ENCODE measurements at places on chromosomes 2 and 18.

DNA sequence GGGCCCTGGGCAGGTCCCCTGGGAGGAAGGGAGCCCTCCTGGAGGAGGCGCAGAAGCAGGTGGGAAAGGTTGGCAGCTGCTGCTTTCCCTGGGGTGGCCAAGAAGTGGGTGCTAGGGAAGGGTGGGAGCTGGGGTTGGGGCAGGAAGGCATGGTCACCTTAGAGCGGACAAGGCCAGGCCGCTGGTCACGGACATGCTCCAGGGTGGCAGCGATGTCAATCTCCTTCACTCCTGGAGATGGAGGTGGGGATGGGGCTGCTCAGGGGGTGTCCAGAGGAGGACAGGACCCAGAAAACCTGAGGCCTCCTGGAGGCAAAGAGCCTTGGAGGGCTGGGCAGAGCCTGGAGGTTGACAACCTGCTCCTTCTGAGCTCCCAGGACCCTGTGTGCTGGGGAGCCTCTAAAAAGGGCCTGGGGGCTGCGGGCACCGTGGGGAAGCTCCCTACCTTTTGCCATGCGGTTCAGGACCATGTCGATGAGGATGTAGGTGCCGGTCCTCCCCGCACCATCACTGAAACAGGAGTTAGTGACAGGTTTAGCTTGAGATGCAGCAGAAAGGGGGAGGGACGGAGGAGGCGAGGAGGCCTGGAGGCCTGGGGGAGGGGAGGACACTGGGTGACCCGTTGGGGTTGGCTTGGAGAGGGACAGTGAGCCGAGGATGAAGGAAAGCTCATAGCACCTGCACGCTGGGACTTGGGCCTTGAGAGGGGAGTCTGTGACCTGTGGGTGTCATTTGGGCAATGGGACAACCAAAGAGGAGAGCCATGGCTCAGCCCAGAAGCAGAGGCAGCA, 11.4 kb downstream of the DNAJB2 start:
- no peak for DNase-seq

- DNase-seq, result no peak
These were observed 4.4 kb downstream of the NEB start for GRCh38 chr2:151729837-151730236.

GRCh38 chr2:233241803-233242202, 9.7 kb upstream of the ATG16L1 start:
- DNase-seq, result no peak

- DNase-seq, result no peak
These were observed 35.4 kb upstream of the ARMC9 start for GRCh38 chr2:231163011-231163410.

DNA sequence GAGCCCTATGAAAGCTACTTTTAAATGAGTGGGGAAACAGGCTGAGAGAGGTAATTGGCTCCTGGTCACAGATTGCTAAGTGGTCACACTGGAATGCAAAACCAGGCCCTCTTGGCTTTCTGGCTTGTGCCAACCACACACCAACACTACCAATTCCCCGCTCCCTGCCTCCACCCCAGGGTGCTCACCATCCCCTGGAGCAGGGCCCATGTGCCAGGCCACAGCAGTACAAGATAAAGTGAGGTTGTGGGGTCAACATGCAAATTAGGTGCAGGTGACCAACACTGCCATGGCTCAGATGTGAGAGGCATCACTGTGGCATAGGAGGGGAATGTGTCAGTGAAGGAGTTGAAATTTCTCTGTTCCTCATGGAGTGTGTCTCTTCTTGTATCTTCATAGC, 312.5 kb downstream of the MYCN start:
- no peak for DNase-seq

- DNase-seq, result no peak
These were observed 86.0 kb downstream of the DTNB start for GRCh38 chr2:25587361-25587760.

- no peak for DNase-seq
These were observed 42.5 kb downstream of the COPS8 start for GRCh38 chr2:237128026-237128703.

GRCh38 chr18:46942646-46943045, 25.2 kb downstream of the KATNAL2 start:
- no peak for DNase-seq

- no peak for DNase-seq
These were observed 49.9 kb upstream of the CXCR4 start for GRCh38 chr2:136167721-136168475.

GRCh38 chr2:237330541-237330940, 83.4 kb downstream of the COL6A3 start:
- no peak for DNase-seq

- no peak for DNase-seq
These were observed 160.1 kb downstream of the PARD3B start for GRCh38 chr2:204705243-204705932.

DNA sequence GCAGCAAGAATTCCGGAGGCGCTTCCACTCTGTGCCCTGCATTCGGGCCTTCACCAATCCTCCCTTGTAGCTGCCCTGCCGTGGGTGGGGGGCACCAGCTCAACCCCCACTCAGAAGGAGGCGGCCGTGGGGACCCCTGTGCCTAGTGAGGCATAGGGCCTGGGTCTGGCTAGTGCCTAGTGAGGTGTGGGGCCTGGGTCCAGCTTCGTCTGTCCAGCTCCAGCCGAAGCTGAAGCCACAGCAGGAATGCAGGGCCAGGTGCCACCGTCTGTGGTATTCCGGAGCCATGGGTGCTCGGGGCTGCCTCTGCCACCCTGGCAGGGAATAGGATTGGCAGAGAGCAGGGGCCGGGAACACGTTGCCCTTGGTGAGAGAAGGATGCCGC, 12.3 kb downstream of the ODC1 start:
- no peak for DNase-seq

GRCh38 chr2:45120546-45120945, 111.3 kb upstream of the SIX2 start:
- DNase-seq, result no peak

DNA sequence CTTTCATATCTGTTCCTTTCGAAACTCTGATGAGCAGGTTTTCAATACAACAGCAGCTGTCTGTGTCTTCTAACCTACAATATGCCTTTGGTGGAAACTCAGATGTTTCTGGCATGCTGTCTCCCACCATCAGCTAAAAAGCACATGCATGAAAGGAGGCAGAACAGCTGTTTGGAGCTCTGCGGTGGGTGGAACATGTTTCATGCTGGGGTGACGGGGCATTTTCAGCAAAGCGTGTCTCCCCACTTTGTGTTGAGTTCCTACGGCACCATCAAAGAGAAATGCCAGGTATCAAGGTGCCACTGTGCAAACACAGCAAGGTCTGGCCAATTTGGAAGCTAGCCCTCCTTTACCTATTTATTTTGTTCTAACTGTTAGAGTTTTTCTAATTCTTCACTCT, 290.1 kb downstream of the CLIP4 start:
- DNase-seq, result no peak

DNA sequence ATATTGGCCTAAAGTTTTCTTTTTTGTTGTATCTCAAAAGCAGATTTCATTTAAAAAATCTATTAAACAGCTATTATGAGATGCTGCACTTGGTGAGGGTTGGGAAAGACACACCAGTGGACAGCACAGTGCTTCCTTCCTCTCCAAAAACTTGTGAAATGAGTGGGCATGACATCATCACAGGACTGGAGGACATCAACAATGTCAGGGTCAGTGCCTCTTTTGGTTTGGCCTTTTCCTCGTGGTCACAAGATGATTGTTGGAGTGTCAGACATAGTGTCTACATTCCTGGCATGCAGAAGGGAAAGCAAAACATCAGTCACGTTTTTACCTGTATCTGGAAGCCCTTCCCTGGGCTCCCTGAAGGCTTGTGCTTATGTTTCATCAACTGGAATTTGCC, 49.6 kb downstream of the IL1R2 start:
- DNase-seq, result no peak

DNA sequence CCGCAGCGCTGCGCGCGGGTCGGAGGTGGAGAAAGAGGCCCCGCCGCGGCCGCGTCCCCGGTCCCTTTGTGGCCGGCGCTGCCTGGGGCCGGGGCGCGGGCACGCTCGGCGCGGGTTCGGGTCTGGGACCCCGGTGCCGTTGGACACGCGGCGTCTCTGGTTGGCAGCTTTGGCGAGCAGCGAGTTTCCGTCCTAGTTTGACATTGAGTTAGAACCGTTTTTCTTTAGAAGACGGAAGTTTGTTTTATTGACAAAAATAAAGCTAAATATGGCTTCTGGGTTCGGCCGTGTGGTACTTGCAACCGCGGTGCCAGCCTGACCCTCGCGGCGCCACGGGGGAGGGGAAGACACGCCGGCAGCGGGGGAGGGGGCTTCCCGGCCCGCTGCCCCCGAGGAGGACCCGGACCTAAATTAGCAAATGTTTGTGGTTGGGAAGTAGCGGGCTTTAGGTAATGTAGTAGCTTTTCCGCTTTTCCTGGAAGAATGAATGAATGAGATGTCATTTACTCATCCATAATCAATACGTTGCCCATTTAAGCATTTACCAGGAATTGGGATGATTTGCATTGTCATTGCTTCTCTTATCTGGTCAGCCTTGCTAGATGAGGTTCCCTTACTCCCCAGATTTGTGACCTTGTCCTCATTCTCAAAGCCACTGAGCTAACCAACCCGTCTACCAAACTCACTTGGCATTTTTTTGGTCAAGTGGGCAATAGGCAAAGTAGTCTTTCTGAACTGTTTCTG, 530 bp downstream of the GALNT1 start:
- DNase-seq, result no peak

GRCh38 chr2:205864491-205864890, 182.2 kb downstream of the NRP2 start:
- no peak for DNase-seq

DNA sequence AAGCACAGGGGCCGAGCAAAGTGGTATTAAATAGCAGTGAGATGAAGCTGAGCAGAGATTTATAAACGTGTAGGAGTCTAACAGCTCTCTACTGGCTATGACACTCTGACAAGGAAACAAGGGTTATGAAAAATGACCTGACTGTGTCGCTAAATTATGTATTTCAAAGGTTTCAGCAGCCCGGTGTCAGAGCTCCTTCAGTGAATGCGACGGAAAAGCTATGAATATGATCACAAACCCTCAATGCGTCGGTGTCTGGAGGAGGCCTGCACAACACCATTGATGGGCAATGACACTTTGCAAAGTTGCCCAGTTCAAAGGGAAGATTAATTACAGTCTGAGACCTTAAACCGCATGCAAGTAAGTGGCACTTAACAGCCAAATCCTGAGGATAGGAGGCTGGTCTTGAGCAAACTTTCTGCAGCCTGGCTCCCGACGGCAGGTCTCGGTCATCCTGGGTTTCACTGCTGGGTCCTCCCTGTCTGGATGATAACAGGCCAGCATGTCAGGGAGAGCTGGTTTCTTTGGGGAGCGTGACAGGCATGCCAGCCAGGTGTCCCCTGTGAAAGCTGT, 615.1 kb upstream of the SALL3 start:
- DNase-seq, result no peak

- DNase-seq, result no peak
These were observed 198.0 kb downstream of the ANKRD30B start for GRCh38 chr18:14945984-14946383.

- no peak for DNase-seq
These were observed 321.6 kb upstream of the RND3 start for GRCh38 chr2:150809103-150809502.

GRCh38 chr2:95728878-95729596, 137.2 kb downstream of the TRIM43 start:
- peak; percentile 93 for DNase-seq

DNA sequence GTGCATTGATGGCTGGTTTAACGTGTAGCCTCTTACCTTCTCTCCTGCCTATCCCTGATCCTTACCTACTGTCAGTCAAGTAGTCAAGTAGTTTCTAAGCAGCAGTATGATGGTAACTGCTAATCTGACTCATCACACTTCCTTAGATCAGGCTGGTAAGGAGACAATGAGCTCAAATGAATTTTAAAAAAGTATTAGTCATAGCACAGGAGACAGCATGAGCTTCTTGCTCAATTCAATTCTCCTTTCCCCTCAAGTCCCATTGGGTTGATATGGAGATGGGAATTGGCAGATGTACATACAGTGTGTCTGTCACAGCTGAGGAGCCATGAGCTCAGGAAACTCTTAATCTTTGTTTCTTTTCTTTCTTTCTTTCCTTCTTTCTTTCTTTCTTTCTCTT, 799.7 kb downstream of the LRP1B start:
- no peak for DNase-seq

Data from NCI-H2081 (cell line).